ENCODE measurements at places on chromosomes 2 and 18. TPM values are rescaled to one million over a fixed set of nuclear protein-coding genes. Genes with fewer than 3 reads are reported as not detected.

SCN7A gene
- total RNA-seq, result not detected

HOXD8 gene
- total RNA-seq, result not detected

ABCG8 gene
- not detected for total RNA-seq

KRTCAP3 gene
- total RNA-seq, result 6.4 TPM

ADD2 gene
- total RNA-seq, result 0.45 TPM

GPR45 gene
- total RNA-seq, result not detected

SLC4A5 gene
- 2.6 TPM for total RNA-seq

FHOD3 gene
- total RNA-seq, result not detected

LINC00305 gene
- total RNA-seq, result not detected

IL36A gene
- total RNA-seq, result 0.42 TPM

NTSR2 gene
- not detected for total RNA-seq

DOK6 gene
- total RNA-seq, result not detected

GALNT14 gene
- total RNA-seq, result not detected

ATAD2B gene
- 26.8 TPM for total RNA-seq

OXER1 gene
- total RNA-seq, result not detected

ANO7 gene
- total RNA-seq, result 0.53 TPM

RAB6D gene
- not detected for total RNA-seq

ASAP2 gene
- total RNA-seq, result 0.44 TPM

C2orf72 gene
- total RNA-seq, result 0.18 TPM

LAPTM4A gene
- total RNA-seq, result 24.1 TPM

VIT gene
- not detected for total RNA-seq

ASTL gene
- 1.9 TPM for total RNA-seq

All from activated CD8-positive, alpha-beta memory T cell treated with anti-CD3 and anti-CD28 coated beads, Interleukin-2, amount 10 ng/mL, durations not matched to agents 7 days and 5 days (primary cell).